ENCODE measurements at places on chromosomes 11 and 22.

DNA sequence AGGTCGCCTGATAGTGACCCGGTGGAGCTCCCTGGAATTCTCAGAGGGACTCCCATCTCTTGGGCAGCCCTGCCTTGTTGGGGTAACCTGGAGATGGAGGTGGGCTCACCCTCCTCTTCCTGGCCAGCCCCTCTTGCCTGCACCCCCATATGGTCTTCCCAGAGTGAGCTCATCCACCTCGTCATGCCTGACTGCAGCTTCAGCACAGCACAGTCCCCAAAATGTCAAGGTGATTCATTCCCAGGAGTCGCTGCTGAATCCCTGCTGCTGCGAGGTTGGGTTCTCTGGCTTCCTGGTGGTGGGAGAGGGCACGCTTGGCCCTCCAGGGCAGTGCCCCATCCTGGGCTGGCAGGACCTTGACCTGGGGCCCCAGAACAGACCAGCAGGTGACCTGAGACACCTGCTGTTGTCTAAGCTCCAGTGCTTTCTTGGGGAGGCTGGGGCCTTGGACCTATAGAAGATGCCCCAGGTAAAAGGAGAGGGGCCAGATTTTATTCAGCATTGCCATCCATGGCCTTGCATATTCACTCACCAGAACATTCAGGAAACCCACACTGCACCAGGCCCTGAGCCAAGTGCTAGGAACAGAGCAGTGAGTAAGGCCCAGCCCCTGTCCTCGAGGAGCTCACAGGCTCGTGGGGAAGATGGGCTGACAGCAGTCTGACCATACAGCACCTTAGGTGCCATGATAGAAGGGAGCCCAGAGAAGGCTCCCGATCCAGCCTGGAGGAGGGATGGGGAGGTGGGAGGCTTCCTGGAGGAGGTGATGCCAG is 72.9 kb downstream of the CACNA1I start:
- DNase-seq: no peak

GRCh38 chr11:57303280-57303989 is 21.3 kb downstream of the TNKS1BP1 start:
- no peak for DNase-seq

DNA sequence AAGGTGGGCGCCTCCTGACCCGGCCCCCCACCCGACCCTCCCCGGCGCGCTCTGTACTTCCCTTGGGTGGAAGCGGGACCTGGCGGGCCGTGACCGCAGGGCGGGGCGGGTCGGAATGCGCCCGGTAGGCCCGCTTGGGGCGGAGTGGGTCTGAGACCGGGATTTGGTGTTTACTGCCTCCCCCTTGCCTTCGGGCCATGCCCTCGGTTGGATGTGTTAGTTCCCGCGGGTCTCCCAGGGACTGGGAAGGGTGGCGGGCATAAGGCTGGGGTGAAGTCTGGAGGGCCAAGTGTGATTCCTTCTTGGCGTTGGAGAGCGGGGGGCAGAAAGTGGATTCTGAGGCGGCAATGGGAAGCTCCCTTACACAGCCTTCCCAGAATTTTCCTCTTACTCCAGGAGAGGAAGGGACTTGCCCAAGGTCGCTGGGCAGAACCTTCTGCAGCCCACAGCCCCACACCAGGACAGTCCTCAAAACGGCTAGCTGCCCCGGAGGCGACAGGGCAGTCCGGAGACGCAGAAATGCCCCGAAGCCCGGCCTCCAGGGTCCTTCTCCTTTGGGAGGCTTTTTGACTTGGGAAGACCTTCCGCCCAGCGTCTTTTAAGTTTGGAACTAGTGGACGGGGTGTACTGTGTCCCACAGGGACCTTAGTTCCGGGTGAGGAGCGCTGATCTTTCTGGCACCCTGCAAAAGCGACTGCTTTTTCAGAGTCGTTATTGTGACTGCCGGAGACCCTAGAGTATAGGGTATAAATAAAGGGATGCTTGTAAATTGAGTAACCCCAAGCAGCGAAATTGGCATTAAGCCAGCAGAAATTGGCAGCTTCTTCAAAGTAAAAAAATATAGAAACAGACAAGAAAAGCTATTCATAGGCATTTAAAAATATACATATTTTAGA is 647 bp downstream of the SWAP70 start:
- DNase-seq: peak; percentile 13

DNA sequence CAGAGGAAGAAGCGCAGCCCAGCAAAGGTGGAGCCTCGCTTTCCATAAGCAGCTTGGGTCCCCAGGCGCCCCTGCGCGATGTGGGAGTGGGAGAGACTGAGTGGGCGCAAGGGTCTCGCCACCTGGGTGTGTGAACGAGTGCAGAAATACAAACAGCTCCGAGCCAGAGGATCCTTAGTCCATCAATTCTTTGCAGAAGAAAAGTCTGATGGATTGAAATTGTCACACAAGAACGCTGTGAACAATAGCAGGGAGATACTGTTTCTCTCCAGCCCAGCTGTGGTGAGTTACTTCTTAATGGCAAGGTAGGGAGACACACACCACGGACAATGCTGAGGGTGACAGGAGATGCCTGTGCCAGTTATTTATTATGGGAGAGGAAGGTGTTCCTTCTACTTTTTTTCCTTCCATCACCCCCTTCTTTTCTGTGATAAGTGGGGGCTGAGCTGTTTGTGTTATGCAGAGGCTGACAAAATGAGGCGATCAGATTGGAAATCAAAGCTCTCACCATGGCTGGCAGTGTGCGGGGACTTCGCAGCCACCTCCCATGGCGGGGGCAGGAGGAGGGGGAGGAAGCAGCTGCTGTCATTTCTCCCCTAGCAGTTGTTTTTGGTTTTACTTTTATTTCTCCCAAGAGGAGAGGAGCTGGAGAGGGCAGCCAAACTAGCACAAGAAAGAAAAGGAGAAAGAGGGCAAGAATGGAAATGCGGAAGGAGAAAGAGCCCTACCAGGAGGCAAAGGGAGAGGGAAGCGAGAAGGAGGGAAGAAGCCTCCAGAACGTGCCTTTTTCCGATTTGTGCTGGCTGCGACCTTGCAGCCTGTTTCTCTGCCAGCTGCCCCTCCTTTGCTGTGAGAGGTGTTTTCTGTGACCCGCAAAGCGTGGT is 755.8 kb downstream of the NTM start:
- DNase-seq: no peak
